ENCODE measurements at places on chromosomes 5 and 9.

- DNase-seq: no peak
These were observed 84.9 kb downstream of the ZNF608 start for GRCh38 chr5:124661317-124662141.

DNA sequence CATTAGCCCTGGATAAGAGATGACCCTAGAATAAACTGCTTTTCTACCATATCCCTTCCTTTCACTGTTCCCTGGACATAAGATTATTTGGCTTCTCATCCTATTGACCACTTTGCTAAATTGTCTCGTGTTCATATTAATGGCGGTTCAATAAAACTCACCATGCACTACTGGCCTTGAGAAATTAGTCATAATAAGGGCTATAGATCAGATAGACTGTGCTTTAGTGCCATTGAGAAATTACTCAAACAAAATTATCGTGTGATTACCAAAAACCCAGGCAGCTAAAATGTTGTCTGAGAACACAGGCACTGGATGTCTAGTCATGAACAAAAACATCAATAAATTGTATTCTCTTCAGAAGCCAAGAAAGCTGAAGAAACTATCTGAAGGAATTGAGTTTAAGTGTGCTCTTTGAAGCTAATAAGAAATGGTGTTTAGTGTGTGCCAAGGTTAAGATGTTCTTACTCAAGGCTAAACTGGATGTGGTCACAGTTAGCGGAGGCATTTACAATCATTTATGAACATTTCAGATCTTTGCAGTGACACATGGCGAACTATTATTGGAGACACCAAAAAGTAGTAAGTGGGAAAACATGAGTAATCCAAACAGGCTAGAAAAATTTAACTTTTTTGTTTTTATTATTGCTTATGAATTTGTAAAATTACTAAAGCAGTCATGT lies 460.4 kb upstream of the RORB start:
- DNase-seq: no peak

- DNase-seq: no peak
These were observed 53.6 kb upstream of the IRX2 start for GRCh38 chr5:2805080-2805479.

DNA sequence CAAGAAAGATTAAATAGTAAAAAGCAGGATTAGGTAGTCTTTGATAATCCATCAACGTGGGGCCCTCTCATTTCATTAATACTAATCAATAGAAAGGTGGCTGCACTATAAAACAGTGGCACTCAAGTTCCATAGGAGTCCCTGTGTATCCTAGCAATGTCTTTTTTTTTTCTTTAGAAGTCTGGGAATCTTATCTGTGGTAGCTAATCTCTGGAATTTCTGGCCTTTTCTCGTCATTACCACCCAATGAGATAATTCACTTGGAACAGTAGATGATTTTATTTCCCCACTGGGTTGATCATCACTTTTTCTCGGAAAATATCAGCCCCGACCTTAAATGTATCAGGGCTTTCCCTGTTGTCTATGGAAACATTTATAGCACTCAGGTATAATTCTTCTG lies 86.8 kb upstream of the CDH6 start:
- no peak for DNase-seq

DNA sequence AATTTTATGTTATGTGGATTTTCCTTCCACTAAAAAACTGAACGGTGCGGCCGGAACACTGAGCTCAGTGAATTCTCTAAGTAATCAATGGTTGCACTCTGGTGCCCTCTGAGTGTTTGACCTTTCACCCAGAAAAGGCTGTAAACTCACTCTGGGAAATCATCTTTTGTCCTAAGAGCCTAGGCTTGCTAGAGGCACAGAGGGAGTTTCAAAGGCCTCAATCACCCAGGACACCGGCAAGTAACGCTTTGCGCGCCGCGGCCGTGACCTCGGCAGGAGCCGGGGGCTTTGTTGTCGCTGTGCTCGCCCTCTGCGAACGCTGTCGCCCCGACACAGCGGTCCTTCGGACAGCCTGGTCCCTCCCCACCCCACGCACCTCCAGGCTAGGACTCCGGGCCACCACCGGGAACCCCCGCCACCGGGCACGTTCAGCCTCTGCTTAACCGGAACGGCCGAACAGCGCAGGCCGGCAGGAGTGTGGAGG lies 703 bp downstream of the ISCA1 start:
- DNase-seq: no peak

GRCh38 chr5:85462957-85463356 lies 1078.3 kb upstream of the EDIL3 start:
- no peak for DNase-seq

DNA sequence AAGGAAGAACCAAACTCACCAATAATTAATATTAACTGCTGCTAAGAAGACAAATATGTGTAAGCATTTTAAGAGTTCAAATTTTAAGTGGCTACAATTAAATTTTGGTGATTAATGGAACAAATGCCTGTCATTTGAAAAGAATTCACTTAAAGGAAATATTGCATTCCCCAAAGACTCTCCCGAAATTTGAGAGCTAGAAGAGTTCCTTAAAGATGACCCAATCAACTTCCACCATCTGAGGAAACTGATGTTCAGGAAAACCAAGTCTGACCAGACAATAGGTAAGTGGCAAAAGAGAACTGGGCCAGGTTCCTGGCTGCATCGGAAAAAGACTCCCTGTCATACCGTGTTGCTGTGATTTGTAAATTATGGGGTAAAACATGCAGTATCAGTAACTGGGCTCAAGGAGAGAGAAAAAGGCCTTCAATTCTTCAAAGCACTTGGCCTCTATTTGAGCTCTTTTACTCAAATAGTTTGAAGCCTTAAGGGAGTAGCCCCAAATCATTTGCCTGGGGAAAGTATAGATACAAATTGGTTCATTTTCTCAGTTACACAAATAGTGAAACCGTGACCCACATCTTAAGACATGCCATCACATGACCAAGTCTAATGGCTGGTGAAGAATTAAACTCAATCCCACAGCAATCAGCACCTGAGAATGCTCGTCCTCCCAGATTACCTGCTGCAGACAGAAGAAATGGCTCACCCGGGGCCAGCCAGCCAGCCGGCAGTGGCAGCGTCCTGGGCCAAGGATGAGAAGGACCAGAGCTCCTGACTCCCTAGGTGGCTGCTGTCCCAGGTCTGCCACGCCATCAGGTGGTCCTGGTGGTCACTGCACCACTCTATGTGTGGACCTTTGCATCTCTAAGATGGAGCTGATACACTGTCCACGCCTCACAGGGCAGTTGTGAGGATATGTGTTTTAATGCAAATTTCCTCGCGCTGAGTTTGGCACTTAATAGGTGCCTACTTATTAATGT lies 162.9 kb downstream of the TTLL11 start:
- no peak for DNase-seq
